AG09319 (cell line): ENCODE measurements at places on chromosomes 11 and 22.

- DNase-seq, result no peak
Observed at GRCh38 chr11:61109671-61110070, 7.4 kb downstream of the CD5 start.

GRCh38 chr11:67498544-67498972 lies 6.6 kb downstream of the PITPNM1 start:
- DNase-seq, result no peak

- no peak for DNase-seq
Observed at GRCh38 chr11:117070016-117070415, 28.2 kb downstream of the SIK3 start.

DNA sequence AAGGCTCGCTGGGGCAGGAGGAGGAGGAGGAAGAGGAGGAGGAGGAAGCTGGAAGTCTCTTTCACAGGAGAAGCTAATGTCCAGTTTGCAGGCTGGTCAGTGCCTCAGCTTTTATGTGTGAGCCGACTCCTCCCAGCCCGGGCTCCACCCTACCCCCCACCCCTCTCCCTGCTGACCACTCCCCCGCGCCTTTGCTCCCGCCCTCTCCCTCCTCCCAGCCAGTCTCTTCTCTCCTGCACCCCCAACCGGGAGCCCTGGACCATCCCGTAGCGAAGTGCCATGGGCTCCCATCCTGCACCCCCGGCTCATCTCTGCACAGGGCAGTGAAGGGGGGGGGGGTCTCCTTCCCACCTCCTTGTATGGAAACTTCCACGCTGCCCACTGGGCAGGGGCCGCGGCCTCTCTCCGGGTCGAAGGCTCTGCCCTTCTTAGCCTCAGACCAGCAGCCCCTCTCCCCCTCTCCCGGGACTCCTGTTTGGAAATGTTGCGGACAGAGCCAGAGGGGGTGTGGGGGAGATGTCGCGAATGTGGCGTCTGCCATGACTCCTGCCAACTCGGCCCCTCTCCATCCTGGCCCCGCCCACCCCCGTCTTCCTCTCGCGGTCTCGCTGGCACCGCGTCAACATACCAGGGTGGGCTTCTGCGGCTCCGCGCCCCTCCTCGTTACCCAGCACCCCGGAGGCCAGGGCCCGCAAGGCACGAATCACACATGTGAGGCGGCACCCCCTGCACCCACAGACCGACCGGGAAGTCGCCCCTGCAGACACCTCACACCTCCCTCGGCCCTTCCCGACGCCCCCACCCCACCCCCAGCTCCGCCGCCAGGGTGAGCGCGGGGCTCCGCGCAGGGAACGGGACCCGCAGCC lies 1.8 kb downstream of the IGF2 start:
- DNase-seq, result peak; percentile 81

- DNase-seq, result no peak
Observed at GRCh38 chr11:47850337-47850736, 2.2 kb upstream of the NUP160 start.

- no peak for DNase-seq
Observed at GRCh38 chr11:130118165-130118564, 41.4 kb upstream of the ST14 start.

GRCh38 chr11:79393362-79394043 lies 47.3 kb downstream of the TENM4 start:
- DNase-seq, result no peak

GRCh38 chr11:73185680-73186293 lies 32.3 kb upstream of the P2RY2 start:
- DNase-seq, result peak; percentile 47

DNA sequence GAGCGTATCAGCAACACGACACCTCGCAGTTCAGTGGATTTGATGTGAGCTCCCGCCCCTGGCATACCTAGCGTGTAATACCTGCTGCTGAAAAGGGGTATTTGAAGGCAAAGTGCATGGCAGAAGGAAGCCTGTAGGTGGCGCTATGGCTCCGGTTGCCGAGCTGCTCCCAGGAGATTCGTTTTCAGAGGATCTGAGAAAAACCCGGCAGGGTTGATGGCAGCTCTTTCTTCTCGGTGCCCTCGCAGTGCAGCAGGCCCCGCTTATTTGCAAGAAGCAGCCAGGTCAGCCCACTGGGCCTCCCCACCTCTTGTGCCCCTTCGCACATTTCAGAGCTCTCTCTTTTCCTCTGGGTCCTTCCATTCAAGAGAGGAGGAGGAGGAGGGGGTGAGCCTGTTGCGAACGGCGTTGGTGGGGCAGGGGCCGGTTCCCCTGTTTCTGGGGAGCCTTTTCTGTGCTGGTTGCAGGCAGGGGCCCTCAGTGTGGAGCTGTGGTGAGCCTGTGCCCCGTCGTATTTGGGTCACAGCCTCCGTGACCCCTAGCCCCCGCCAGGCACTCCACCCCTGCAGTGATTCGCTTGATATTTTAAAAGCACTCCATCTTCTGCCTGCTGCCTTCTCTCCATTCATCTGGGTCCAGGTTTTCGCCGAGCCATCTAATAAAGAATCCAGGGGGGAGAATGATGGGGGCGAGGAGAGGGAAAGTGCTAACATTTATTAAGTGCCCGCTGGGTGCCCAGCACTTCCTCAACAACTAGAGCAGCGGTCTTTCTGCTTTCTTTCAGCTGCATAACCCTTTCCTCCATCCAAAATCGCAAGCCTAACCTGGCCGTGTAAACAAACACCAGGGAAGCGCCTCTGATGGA lies 85.3 kb upstream of the SYT13 start:
- DNase-seq, result peak; percentile 12

- DNase-seq, result peak; percentile 60
Observed at GRCh38 chr11:44112091-44112821, 16.8 kb downstream of the EXT2 start.

- peak; percentile 89 for DNase-seq
Observed at GRCh38 chr11:129143335-129143734, 48.8 kb downstream of the ARHGAP32 start.

GRCh38 chr22:49995361-49996118 lies 17.0 kb downstream of the IL17REL start:
- no peak for DNase-seq
